Hypothalamus (tissue), 51 donors: ENCODE measurements at places on chromosomes 1 and 21.

DNA sequence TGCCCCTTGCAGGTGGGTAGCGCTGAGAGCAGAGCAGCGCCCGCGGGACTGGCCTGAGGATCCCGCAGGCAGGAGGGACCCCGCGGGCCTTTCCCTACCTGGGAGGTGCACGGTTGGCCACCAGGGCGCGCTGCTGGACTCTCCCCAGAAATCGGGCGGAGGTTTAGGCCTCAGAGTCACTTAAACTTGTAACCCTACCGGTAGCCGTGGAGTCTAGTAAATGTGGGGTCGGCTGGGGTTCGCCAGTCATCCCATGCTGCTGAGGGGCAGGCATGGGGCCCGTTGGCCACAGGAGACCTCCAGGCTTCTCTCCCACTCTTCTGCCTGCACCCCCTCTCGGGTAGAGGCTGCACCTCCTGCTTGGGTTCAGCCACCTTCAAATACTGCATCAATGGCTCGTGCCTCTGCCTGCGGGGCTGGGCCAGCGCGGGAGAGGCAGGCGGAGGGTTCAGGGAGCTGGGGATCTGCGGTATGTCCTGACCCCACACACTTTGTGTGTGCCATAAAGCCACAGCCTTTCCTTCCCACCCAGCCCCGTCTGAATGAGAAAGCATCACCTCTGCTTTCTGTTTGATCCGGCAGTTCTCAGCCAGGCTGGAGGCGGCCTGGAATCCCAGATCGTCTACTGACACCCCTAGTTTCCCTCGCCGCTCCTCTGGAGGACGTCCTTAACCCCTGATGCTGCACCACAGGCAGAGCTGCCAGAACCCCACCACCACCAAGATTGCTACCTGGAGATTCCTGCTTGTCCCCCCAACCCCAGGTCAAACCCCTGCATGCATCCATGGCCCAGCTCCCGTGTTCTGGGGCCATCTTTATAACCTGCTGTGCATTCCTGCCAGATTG is 12.3 kb upstream of the GSTM4 start:
- no peak for DNase-seq

DNA sequence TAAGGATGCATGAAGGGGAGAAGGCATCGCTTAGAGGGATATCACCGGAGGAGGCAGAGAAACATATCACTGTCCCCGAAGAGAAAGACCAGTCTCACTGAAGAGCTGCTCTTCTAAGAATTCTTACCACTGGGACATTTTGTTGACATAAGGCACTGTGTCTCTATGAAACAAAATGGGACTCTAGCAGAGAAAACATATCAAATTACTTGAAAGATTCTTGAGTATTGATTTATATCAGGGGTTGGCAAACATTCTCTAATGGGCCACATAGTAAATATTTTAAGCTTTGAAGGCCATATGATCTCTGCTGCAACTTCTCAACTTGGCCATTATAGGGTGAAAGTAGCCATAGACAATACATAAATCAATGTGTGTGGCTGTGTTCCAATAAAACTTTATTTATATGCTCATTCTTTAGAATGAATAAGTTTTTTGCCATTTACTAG is 41.0 kb upstream of the GREM2 start:
- no peak for DNase-seq

GRCh38 chr1:27618341-27619082 is 14.6 kb upstream of the AHDC1 start:
- no peak for DNase-seq

GRCh38 chr1:224704107-224704735 is 88.1 kb downstream of the CNIH3 start:
- no peak for DNase-seq

GRCh38 chr1:242623119-242623518 is 98.6 kb upstream of the PLD5 start:
- DNase-seq: no peak

GRCh38 chr1:246218686-246219085 is 288.4 kb downstream of the SMYD3 start:
- DNase-seq: no peak

GRCh38 chr1:94901841-94902240 is 25.1 kb downstream of the CNN3 start:
- DNase-seq: no peak

DNA sequence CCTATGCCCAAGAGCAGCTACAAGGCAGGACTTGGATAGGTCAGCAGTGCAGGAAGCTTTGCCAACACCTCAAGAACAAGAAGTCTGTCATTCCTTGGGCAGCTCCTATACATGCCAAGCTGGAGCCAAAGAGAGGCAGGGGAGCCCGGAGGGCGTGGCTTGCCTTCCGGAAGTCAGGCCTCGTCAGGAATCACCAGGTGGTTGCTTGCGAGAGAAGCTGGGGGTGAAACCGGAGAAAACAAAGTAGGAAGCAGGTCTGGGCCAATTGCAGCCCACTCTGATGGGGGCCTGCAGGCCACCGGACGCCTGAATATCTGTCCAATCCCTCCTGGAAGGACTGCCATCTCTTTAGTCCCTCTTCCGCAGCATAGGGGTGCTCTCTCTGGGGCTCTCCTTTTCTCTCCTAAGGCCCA is 794 bp upstream of the FAM76A start:
- DNase-seq: no peak

- no peak for DNase-seq
These were observed 85.6 kb upstream of the ZP4 start for GRCh38 chr1:237976331-237976730.

- DNase-seq: no peak
These were observed 484.3 kb downstream of the LMO4 start for GRCh38 chr1:87812871-87813577.

DNA sequence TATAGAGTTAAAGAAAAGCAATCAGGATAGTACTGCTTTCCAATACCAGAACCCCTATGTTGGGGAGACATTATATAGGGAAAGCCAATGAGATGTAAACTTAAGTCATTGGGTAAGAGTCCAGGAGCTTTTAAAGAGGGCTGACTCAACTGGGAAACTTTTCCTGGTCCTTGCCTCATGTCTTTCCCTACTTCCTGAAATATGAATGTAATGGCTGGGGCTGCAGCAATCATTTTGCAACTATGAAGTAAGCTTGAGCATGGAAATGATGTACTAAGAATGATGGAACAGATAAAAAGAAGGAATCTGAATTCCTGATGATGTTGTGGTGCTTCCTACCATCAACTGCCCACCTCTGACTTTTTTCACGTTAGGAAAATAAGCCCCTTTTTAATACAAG is 55.7 kb downstream of the WDR3 start:
- no peak for DNase-seq

DNA sequence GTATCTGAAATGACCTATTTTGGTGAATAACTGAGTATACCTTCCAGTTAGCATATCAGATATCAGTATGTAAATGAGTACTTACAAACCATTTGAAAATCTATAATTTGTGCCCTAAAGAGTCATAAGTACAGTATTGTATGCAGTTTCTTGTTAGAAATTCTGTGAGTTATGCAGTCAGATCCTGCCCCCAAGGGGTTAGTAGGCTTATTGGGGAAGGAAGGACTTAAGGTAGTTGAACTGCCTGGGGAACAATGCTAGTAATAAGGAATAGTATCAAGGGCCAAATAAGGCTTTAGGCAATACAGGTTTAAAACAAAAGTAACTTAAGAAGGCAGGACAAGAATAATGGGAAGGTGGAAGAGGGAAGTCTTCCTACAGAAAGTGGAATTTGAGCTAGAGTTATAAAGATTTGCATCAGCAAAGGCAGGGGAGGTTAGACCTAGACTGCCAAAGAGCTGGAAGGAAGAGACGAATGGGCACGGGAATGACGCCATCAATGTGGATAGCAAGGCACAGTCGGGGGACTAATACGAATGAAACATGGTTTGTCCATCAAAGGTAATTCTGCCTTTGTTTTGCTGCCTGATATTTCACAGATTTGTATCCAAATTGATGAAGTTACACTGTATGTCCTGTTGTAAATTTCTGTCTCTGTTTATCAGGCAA is 182.9 kb upstream of the DPYD start:
- no peak for DNase-seq

DNA sequence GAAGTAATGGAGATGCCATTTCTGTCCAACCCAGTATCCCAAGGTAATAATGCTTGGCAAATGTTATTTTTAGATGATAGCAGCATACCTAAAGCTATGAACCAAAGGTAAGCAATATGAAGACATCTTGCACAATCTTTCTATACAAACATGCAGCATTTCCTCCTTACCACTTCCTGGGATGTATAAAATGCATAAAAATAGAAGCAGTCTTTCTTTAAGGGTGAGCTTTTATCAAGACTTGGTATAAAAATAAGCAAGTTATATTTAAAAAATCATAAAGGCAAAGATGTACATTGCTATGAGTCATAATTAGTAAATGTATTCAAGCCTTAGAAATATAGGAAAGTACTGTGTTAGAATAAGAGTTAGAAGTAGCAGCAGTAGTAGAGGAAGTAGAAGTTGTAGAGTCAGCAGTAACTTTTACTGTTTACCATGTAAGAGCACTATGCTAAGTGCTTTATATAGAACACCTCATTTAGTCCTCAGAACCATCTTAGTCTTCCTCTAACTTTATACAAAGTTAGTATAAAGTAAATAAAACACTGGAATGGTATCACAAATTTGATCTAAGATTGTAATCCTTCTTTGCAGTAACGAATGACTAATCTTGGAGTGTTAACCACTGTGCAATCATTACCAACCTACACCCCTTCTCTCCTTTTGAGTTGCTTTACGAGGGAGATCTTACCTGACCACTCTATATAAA is 371.3 kb downstream of the VAV3 start:
- no peak for DNase-seq

DNA sequence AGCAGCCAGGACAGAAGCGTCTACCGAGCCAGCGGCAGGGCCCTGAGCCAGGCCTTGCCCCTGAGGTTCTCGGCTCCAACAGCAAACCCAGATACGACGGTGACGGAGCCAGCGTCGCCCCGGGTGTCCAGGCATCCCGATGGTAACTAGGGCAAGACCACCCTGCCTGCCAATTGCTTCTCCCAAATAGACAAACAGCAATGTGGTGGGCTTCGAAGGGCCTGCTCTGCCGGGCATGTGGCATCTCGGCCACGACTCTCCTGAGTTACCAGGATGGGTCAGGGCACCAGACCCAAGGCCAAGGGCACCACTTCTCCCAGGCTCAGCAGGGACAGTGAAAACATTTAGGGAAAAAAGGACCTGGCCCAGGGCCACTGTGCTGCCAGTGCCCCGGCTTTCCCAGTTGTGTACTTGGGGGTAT is 3.2 kb upstream of the ACTRT2 start:
- DNase-seq: no peak

- DNase-seq: no peak
These were observed 26.6 kb downstream of the CRYAA start for GRCh38 chr21:43195121-43196021.

DNA sequence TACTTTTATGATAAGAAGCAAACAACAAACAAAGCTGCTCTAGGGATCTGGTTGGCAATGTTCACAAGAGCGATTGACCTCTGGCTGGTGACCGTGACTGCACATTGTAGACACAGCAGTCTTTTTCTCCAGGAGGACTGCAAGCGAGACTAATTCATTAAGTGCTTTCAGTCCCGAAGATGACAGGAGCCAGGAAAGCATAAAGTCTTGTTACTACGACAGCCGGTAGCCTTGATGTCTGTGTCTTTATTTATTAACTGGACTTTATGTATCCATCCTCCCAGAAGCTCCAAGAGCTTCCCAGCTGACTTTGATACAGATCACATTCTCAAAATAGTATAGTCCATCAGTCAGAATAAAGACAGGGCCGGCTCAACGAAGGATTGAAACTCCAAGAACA is 18.2 kb downstream of the FAM163A start:
- DNase-seq: no peak

- no peak for DNase-seq
These were observed 47.3 kb upstream of the LRRC52 start for GRCh38 chr1:165496501-165496900.

GRCh38 chr1:68149907-68150306 is 82.4 kb downstream of the WLS start:
- DNase-seq: no peak

DNA sequence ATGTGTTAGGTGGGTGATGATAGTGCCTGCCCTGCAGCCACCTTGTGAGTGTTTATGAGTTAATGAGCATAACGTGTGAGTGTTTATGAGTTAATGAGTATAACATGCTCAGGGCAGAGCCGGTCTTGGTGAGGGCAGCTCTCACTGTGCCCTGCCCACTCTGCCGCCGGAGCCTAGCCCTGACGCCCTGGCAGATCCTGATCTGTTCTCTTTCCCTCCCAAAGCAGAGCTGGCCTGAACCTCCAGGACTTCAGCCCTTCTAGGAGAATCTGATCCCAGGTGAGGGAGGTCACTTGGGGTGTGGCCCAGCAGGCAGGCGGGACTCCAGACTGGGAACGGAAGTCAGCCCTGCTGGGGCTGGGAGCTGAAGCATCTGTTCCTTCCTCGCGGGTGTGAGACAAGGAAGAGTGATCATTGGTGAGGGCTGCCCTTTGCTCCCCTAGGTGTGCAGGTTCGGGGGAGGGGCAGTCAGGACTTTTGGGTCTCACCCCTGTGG is 5.7 kb downstream of the FBLIM1 start:
- DNase-seq: no peak

DNA sequence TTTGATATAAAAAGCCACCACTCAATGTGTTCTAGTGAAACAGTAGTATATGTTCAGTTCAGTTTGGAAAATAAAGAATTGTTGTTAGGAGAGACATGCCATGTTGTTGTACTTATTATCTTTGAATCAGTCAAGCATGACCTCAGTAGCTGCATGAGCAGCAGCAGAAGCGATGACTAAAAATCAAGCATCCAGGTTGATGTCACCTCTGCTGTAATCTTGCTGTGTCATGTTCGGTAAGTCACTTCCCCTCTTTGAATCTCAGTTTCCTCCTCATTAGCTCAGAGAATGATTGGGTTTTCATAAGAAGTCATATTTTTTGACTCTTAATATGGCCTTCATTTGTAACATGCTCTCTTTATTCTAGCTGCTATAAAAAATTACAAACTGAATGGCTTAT is 428.4 kb upstream of the B3GALT2 start:
- no peak for DNase-seq

DNA sequence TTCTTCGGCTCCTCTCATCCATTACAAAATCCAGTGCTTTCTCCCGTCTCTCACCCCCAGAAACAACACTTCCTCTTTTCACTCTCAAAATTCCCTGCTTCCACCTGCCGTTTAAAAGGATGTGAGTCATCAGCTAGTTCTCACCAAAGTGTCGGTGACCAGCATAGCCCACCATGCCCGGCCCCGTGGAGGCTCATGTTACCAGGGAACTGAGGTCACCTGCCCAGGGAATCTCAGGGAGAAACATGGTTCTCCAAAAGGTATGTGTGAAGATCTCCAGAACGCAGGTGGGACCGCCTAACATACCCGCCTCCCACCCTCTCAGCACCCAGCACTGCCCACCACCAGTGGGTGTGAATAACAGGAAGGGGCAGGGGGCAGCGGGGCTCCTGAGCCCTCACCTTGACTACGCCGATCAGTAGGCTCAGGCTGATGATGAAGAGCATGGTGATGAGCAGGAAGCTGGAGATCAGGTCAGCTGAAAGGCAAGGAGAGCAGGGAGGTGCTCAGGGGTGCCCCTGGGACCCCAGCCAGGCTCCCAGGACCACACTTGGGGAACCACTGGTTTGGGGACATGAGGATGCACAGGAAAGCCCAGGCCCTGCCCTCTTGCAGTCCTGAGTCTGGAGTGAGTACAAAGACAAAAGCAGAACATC is 16.2 kb downstream of the LAPTM5 start:
- no peak for DNase-seq

- DNase-seq: no peak
These were observed 9.8 kb downstream of the RGS18 start for GRCh38 chr1:192167911-192168700.

- no peak for DNase-seq
These were observed 390.3 kb upstream of the PKN2 start for GRCh38 chr1:88293691-88294190.
